ENCODE measurements at places on chromosomes 16 and 17.

GRCh38 chr17:5785338-5785737 is 201.0 kb upstream of the NLRP1 start:
- DNase-seq = no peak

GRCh38 chr16:72198021-72198711 is 26.2 kb upstream of the PMFBP1 start:
- no peak for DNase-seq

DNA sequence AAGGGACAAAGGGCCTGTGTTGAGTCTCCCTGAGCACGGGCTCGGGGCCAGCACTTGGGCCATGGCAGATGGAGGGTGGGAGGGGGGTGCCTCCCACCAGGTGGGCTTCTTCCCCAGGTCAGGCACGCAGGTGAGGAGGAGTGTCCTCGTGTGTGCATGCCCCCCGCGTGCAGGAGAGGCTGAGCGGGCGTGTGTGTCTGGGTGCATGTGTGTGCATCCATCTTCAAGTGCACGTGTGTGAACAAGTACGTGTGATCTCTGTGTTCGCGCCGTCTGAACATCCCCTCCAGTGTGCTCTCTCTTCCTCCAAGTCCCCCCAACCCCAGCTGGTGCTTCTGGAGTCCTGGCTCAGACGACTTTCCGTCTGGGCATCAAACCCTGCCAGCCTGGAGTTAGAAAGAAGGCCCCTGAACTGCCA is 2.7 kb upstream of the ZG16B start:
- no peak for DNase-seq

DNA sequence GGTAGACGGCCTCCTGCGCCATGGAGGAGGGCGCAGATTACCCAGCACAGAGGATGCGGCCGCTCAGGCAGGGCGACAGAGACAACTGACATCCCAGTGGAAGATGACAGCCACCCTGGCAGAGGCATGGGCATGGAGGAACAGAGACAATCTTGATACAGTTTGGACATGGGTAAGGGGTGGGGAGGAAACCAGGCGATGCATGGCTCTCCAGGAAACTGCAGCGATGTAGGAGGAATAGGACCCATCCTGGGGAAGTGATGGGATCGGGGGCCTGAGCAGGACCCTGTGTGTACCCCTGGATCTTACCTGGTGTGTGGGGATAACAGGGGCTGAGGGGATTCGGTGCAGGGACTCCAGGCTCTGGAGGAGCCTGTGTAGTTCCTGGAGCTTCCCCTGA is 4.6 kb downstream of the OSBPL7 start:
- no peak for DNase-seq

GRCh38 chr16:47278306-47278970 is 134.7 kb upstream of the NETO2 start:
- no peak for DNase-seq

GRCh38 chr17:49635121-49635520 is 42.8 kb downstream of the SPOP start:
- no peak for DNase-seq

GRCh38 chr17:58244963-58245362 is 6.6 kb downstream of the LPO start:
- DNase-seq = no peak

DNA sequence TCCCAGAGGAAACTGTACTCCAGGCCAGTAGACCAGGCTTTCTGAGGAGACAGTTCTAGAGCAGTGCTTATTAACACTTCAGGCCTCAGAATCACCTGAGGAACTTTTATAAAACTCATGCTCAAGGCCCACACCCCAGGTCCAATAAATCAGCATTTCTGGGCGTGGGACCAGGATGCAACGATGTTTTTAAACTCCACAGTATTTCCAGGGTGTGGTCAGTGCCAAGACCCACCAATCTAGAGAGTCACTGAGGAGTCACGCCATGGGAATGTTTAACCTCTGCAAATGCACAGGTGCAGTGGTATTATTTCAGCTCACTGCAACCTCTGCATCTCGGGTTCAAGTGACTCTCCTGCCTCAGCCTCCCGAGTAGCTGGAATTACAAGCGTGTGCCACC is 3.9 kb upstream of the TRPV1 start:
- DNase-seq = no peak

DNA sequence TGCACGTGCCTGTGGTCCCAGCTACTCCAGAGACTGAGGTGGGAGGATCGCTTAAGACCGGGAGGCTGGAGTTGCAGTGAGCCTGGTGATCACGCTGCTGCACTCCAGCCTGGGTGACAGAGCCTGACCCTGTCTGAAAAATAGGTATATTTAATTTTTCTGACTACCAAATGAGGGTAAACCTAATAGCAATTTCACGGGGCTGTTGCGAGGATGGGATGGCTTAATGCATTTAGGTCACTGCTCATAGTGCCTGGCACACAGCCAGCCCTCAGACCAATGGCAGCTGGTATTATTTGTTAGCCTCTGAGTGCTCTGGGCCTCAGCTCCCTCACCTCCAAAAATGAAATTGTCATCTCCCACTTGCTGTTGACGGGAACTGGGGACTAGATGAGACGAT is 5.9 kb upstream of the CDIP1 start:
- DNase-seq = no peak

- no peak for DNase-seq
These were observed 4.9 kb downstream of the MAP3K14 start for GRCh38 chr17:45311760-45312476.

GRCh38 chr16:68636064-68636560 is 9.0 kb upstream of the CDH3 start:
- DNase-seq = no peak

DNA sequence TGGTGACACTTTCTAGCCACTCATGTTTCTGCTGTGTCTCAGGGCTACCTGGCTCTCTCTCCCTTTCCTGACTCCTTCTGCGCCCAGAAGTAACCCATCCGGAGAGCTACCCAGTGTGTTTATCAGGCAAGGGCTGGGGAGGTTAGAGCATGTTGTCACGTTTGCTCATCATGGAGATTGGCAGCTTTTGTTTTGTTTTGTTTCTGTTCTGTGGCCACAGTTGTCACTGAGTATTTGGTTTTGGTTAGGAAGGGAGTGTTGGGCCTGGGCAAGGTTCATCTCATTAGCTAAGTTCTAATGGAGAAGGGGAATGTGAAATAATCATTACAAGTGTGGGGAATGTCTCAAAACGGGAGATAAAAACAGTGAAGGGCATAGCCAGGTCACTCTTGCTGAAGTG is 390.8 kb downstream of the CPPED1 start:
- DNase-seq = no peak

- no peak for DNase-seq
These were observed 188.9 kb downstream of the CPPED1 start for GRCh38 chr16:12614662-12615278.

DNA sequence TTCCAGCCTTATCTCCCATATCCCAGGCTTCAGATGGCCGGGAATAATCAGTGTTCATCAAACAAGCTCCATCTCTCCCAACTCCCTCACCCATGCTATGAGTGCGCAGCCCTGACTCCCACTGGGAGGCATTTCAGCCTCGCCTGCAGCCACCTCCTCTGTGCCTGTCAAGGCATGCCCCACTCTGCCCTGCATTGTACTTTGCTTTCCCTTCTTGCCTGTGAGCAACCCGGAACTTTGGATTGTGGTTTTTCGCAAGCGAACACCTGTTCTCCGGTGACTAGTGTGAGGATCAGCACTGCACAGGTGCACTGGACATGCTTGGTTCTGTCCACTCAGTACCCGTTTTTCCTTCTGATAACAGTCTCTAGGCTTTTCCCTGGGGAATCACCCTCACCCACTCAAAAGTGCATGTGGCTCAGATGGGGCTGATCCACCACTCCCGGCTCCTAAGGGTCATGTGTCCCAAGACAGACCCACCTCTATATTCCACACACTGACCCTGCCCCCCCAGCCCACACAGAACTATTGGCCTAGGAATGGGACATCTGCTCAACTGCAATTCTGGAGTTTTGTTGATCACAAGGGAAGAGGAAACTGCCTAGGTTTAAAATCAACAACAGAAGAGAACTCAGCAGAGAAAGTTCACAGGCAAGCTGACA is 9.1 kb downstream of the CHST6 start:
- peak; percentile 40 for DNase-seq

- no peak for DNase-seq
These were observed 33.0 kb downstream of the NGFR start for GRCh38 chr17:49527927-49528651.

GRCh38 chr16:23174622-23175021 is 7.9 kb upstream of the SCNN1G start:
- no peak for DNase-seq

DNA sequence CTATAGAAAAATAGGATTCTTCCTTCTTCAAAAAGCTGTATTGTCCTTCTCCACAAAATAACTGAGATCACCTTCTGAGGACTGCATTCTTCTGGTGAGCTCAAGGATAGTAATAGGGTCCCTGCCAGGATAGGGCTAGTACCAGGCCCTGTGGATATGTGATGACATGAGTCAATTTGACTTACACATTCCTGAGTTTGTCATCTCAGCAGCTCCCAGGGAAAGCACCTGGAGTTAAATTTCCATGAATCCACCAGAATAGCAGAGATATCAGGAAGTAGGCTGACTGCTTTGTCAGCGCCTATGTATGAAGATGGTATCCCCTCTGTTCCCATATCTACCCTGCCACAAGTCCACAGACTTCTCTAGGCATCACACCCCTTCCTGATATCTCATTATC is 225.8 kb downstream of the PMP22 start:
- no peak for DNase-seq

Measured in NCI-H2107 (cell line).